ENCODE measurements at places on chromosomes 13 and 19.

- DNase-seq = no peak
Observed at GRCh38 chr19:28927456-28927855, 285.5 kb downstream of the UQCRFS1 start.

DNA sequence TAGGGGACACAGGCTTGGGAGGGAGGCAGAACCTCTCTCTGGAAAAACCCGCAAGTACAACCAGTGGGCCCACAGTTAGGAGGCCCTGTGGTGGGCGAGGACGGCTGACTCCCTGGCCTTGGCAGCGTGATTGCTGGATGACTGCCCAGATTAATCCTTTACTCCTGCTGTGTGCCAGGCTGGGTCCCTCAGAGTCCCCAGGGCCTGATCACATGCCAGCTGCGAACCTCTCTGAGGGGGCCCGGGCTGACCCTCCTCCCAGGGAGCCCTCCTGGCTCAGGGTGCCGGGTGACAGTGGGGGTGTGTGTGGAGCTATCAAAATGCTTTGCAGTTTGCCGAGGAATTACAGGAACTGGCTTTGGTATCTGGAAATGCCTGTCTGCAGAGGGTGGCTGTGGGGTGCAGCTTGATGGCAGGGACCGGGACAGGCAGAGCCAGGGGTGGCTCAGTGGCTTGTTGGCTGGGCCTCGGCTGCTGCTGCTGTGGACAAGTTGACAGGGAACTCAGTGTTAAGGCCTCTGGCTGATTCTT is 48.9 kb downstream of the DNM2 start:
- DNase-seq = no peak

- peak; percentile 77 for DNase-seq
Observed at GRCh38 chr19:38877781-38878574, at the start of gene RINL. TSS of gene RINL (minus strand) at chr19:38878275. CDS start at chr19:38876742, 1,533 bp downstream.

DNA sequence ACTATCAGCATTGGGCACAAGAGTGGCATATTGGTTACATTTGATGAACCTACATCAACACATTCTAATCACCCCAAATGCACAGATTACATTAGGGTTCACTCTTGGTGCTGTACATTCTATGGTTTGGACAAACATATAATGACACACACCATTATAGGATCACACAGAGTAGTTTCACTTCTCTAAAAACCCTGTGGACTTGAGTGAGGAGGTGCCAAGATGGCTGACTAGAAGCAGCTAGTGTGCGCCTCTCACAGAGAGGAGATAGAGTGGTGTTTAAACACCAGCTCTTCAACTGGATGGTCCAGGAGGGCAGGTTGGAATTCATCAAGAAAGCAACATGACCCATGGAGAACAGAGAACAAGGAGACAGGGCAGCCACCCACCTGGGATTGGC is 265.6 kb downstream of the TDRD3 start:
- DNase-seq = no peak

DNA sequence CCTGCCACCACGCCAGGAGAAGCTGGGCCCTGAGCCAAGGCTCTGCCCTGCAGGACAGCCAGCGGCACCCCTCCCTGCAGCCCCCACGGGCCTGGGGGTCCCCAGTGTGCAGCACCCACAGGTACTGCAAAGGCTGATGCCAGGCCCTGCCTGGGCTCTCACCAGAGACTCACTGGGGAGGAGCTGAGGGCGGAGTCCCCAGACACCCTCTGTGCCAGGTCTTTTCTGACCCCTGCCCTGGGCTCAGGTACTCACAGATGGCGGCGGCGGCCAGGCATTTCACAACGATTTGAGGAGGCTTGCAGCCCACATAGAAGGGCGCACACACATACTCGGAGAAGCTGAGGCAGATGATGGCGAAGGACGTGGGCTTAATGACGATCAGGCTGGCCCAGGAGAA is 5.7 kb downstream of the SLC7A9 start:
- no peak for DNase-seq

- DNase-seq = peak; percentile 39
Observed at GRCh38 chr19:55703790-55704215, 28.8 kb downstream of the EPN1 start.

DNA sequence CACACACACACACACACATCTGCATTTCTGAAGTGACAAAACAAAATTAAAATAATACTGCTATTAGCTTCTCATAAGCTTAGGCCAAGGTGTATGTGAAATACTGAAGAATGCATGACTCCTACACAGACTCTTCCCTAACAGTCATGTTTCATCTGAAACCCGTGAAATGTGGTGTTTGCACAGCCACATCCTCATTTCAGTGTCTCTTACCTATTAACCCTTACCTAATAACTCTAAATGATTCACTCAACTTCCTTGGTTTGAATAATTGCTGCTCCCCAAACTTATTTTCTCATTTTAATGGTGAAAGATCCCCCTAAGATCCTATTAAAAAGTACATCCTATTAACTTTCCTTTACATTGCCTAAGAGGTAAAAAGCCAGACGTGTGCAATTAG is 117.6 kb downstream of the MIPEP start:
- no peak for DNase-seq

- DNase-seq = peak; percentile 2
Observed at GRCh38 chr19:44212866-44213346, 574 bp downstream of the ZNF227 start.

DNA sequence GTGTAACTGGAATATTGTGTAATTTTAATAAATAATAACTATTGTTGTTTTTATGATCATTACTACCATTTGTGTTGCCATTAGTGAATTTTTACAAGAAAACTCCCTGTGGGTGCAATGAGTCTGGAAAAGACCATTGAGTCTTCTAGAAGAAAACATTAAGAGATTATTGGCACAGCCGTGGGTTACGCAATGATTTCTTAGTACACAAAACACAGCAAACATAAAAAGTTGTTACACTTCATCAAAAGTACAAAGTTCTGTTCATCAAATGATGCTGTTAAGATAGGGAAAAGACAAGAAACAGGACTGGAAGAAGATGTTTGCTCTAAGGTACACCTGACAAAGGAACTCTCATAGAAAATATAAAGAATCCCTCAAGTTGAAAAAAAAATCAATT is 41.6 kb downstream of the ZNF331 start:
- DNase-seq = no peak

GRCh38 chr13:112096959-112097358 is 30.0 kb downstream of the SOX1 start:
- no peak for DNase-seq

GRCh38 chr19:29581398-29581797 is 24.7 kb upstream of the POP4 start:
- no peak for DNase-seq

DNA sequence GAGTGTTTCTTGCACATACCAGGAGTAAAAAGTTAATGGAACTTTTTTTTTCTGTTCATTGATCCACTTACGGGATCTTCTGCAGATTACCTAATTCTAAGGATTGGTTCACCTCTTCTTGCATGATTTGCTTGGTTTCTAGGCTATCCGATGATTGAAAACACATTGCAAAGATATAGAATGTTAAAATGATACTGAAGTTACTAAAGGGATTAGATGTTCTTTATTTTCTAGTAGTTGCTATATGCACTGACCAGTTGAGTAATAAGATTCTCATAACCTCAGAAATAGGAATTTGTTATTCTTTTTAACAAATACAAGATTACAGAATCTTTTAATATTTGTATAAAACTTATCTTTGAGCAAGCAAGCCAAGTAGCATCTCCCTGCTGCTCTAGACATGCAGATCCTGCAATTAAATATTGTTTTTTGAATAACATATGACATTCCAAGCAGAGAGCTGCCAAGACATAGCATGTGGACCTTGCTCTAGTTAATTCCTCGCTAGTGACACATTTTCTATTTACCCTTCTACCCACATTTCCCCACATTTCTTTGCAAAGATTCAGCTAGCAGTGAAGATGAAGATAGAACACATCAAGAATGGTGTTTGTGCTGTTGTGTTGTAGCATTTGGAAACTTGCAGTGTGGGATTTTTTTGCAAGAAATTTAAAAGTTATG is 51.7 kb upstream of the RNF113B start:
- DNase-seq = no peak

GRCh38 chr13:101331731-101332130 is 84.6 kb downstream of the NALCN start:
- DNase-seq = no peak

DNA sequence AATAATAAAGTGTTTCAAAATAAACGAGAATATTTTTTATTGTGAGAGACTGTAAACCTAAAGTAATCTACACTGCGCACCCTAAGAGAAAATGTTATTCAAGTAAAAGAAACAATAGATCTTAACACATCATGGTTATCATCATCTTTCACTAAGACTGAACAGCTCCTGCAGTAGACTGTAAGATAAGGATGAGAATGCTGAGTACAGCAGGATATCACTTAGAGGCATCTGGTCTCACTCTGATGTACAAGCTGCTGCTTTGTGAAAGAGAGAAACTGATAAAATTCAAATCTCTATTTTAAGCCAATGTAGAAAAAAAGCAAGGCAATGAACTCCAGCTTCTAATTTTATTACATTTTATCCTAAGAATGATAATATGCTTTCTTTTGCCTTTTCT is 261.7 kb upstream of the HTR2A start:
- DNase-seq = no peak

GRCh38 chr19:45713141-45713540 is 17.6 kb downstream of the FBXO46 start:
- no peak for DNase-seq

GRCh38 chr19:17761148-17761547 is 9.9 kb downstream of the FCHO1 start:
- no peak for DNase-seq

DNA sequence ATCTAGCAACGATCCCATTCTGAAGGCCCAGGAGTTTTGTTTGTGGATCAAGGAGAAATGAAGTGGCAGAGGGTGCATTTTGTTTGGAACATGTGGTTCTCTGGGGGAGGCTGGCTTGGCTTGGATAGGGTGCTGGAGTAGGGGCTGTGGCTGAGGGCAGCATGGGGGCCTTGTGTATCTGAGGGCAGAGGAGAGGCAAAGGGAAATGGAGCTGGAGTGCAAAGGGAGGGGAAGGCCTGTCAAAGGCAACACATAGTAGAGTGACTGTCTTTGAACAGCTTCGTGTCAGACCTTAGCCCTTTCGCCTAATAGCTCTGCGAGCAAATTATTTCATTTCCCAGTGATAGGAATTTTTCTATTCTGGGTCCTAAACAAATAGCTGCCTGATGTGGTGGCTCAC is 187.2 kb downstream of the KCNRG start:
- no peak for DNase-seq

DNA sequence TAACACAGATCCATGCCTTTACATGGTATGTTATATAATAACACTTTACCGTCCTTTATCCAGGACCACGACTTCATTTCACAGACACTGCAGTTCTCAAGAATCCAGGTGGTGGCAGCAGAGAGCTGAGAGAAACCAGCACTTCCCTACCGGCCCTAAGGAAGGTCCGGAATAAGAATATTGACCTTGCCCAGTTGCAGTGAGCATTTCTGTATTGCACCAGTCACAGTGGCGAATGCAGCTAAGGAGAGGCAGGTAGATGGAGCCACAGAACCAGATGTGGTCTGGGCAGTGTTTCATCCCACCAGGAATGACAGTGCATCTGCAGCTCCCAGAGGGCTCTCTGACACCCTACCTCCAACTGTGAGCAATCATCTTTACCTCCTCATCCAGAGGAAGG is 44.6 kb downstream of the ZNF787 start:
- peak; percentile 32 for DNase-seq

GRCh38 chr13:85436029-85436428 is 363.2 kb downstream of the SLITRK6 start:
- no peak for DNase-seq

- DNase-seq = no peak
Observed at GRCh38 chr13:74751739-74752138, 617.5 kb upstream of the KLF12 start.

DNA sequence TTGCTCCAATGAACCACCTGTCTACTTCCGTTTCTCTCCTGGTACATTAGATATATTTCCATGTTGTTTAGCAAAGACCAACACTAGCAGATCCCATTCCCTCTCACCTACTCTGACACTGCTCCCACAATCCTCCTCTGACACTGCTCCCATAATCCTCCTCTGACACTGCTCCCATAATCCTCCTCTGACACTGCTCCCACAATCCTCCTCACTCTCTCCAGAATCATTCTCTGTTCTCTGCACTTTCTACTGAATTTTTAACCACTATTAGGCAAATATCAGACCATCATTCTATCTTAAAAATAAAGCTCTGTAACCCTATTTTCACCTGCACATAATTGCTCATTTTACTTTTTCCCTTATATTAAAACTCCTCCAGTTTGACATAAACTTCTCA is 578.5 kb upstream of the PCDH20 start:
- DNase-seq = no peak

GRCh38 chr13:46403851-46404732 is 17.0 kb upstream of the RUBCNL start:
- DNase-seq = peak; percentile 30

GRCh38 chr13:112254900-112255299 is 121.3 kb upstream of the SPACA7 start:
- DNase-seq = no peak

DNA sequence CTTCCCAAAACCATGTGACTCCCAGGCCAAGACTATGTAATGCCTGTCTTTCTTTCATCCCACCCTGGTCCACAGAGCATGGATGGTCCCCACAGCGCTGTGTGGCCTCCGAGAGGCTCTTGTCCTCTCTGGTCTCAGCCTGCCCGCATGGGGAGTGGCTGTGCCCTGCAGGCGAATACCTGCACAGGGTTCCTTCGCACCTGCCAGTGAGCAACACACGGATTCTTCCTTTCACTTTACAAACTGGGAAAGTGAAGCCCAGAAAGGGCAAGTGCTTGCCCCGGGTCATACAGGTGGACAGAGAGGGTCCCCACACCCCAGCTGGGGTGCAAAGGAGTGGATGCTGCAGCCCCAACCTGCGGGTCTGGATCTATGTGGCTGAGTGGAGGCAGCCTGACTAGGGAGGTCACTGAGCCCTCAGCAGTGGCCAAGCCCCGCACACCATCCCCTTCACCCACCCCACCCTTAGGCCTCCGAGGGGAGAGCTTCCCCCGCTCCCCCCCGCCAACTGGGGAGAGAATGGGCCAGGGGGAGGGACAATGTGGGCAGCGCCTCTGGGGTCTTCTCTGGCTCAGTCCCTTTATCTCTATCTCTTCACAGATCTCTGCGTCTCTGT is 747 bp upstream of the MARK4 start:
- no peak for DNase-seq

GRCh38 chr13:95605448-95606125 is 38.9 kb downstream of the DZIP1 start:
- no peak for DNase-seq

GRCh38 chr13:51479199-51479523 is 26.3 kb upstream of the INTS6 start:
- peak; percentile 13 for DNase-seq

- no peak for DNase-seq
Observed at GRCh38 chr19:38378866-38379265, 4.5 kb downstream of the PSMD8 start.

- DNase-seq = no peak
Observed at GRCh38 chr13:93670866-93671265, 444.3 kb downstream of the GPC6 start.

DNA sequence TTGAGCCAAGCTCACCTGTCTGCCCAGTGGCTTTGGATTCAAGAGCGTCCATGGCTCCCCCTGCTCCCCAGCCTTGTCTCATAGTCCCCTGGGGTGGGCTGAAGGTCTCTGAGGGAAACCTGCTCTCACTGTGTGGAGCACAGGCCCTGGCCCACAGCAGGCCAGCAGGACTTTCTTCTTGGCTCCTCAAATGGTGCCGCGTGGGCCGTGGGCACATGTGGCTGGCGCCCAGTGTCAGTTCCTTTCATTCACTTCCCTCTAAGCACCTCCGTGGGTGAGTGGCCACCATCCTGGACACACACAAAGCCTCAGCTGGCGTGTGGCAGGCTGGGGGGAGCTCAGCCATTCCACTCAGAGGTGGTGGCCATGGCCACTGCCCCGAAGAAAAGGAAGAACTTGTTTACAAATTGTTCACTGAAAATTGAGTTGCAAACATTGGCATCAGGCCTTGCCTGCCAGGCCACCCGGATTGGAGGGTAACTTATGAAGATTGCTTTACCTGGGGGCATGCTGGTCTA is 53.1 kb downstream of the C1QTNF9 start:
- DNase-seq = no peak
